Renal pelvis (tissue), 12 donors: ENCODE measurements at places on chromosomes 6 and 20.

GRCh38 chr6:166420351-166420750 is 37.6 kb upstream of the MPC1 start:
- no peak for DNase-seq

- DNase-seq = peak; percentile 28
These were observed 100.8 kb downstream of the MOXD1 start for GRCh38 chr6:132300323-132300949.

- DNase-seq = no peak
These were observed 317.3 kb downstream of the TAF4 start for GRCh38 chr20:61748376-61748775.

DNA sequence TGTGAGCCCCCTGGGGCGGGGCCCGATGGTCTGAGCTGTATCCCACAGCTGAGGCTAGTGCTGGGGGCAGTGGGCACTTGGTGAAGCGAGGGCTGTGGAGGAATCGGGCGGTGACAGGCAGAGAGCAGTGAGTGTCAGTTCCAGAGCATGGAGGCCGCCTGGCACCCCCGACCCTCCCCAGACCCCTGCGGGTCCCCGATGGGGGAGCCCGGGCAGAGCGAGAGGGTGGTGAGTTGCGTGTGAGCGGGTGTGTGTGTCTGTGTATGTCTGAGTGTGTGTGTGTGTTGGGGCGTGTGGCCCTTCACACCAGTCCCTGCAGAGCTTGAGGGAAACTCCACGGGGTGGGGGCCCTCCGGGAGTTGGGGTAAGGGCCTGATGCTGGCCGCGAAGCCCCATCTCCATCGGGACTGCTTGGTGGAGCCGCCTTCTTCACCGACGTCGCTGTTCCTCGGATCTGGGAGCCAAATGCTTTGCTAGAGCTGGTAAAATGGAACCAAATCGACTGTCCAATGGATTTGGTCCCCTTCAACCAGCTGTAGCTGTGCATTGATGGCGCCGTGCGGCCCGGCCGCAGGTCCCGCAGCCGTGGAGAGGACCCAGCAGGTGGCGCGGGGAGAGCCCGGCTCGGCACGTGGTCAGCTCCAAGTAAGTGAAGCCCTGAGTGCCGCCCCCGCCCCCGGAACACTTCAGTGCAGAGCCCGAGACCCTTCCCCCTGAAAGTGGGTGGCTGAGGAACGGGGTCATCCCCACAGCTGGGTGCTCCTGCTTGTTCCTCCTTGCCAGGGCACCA is 77.7 kb upstream of the SLCO4A1 start:
- DNase-seq = no peak

- no peak for DNase-seq
These were observed 21.3 kb downstream of the MLIP start for GRCh38 chr6:54132587-54132986.

GRCh38 chr6:5541751-5542432 is 280.6 kb downstream of the FARS2 start:
- no peak for DNase-seq

GRCh38 chr6:89270951-89271721 is 44.0 kb downstream of the GABRR2 start:
- DNase-seq = no peak

DNA sequence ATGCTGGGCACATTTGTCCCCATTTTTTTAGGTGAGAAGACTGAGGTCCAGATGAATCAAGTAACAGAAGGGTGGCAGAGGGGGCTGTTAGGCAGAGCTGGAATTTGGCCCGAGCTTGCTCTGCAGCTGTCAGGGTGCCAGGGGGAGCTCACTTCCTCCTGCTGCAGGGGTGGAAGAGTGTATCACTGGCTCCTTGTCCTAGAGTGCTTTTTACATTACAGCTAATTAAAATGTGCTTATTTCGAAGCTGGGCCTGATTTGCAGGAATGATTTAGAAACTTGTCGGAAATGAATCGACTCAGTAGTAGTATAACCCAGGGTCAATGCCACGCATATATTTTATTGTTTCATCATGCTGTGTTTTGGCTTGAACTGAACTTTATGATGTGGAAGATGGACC is 11.1 kb downstream of the TOX2 start:
- DNase-seq = no peak

DNA sequence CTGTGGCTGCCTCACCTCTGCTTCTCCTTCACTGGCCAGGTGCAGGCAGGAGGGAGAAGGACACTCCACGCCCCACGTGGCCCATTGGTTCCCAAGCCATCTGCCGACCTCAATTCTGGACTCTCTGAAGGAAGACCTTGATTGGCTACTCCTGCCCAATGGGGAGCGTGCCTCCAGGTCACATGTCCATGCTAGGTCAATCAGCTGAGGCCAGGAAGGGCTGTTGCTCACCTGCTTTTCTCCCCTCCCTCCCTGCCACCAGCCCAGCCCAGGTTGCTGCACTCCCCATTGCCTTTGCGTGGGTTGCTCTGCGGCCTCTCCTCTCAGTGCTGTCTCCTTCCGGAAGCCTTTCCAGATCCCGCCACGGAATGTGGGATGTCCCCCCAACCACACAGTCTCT is 21.9 kb upstream of the CDH4 start:
- no peak for DNase-seq

DNA sequence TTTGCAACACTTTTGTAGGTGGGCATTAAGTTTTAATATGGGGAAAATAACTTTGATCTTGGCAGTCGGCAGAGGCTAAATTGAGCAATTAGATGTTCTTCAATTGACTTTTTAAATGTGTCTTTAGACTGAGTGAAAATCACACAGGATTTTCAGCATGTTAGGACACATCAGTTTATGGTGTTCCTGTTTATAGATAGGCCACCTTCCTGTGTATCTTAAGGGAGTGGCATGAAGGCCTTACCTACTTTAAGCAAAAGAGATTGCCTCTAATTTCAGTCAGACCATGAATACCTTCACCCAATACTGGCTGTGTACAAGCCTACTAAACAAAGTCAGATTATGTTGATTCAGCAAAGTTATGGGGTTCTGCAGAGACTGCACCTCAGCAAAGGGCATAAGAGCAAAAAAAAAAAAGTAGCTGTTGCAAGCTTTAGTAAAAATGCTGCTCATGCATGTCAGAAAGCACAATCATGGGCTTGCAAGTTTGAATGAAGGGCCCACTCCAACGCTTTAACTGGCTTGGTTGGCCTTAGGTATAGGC is 848.4 kb downstream of the PHF3 start:
- no peak for DNase-seq

- DNase-seq = no peak
These were observed 118.8 kb downstream of the PSMB1 start for GRCh38 chr6:170434117-170434820.

GRCh38 chr6:29009358-29009757 is 4.2 kb upstream of the ZNF311 start:
- DNase-seq = no peak

GRCh38 chr20:64176971-64177370 is 12.7 kb downstream of the MYT1 start:
- DNase-seq = no peak

DNA sequence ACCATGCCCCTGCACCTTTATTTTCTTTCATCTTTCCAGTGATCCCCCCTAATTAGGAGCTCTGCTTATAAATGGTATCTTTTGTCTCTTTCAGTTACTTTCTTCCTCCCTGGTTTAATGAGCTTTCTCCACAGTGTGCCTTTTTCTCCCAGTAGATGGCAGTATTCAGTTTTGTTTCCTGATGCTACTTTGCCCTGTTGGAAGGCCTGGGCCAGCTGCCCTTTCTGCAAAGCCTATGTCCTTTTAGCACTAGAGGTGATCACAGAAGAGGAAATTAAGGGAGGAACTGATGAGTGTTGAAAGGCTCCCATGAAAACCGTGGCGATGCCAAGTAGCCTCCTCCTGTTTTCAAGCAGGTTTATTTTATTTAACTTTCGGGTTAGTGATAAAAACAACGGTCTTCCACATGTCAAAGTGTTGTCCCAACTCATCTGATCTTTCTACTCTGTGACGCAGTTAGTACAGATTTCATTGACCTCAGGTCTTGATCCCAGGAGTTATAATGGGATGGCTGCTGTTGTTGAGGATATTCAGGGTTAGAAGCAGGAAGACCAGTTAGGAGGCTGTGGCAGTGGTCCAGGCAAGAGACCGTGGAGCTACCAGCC is 184.2 kb upstream of the BMP2 start:
- DNase-seq = no peak

DNA sequence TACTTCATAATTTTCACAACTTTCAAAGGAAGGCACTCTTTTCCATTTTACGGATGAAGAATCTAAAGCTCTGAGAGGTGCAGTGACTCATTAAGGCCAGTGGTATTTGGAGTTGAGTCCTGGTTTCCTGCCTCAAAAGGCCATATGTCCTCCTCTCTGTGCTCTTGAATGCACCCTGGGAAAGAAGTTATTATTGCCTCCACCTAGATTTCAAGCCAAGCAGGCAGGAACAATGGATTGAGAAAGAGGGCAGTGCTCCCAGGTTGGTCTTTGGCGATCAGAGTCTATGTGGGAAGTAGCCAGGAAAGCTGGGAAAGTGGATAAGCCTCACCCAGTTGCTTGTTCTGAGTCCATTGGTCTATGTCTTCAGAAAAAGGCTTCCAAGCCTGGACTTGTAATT is 165.0 kb downstream of the MAFB start:
- no peak for DNase-seq

- DNase-seq = no peak
These were observed 669.3 kb upstream of the GJE1 start for GRCh38 chr6:141463237-141463977.

- no peak for DNase-seq
These were observed 378.8 kb downstream of the CENPW start for GRCh38 chr6:126718600-126719327.

DNA sequence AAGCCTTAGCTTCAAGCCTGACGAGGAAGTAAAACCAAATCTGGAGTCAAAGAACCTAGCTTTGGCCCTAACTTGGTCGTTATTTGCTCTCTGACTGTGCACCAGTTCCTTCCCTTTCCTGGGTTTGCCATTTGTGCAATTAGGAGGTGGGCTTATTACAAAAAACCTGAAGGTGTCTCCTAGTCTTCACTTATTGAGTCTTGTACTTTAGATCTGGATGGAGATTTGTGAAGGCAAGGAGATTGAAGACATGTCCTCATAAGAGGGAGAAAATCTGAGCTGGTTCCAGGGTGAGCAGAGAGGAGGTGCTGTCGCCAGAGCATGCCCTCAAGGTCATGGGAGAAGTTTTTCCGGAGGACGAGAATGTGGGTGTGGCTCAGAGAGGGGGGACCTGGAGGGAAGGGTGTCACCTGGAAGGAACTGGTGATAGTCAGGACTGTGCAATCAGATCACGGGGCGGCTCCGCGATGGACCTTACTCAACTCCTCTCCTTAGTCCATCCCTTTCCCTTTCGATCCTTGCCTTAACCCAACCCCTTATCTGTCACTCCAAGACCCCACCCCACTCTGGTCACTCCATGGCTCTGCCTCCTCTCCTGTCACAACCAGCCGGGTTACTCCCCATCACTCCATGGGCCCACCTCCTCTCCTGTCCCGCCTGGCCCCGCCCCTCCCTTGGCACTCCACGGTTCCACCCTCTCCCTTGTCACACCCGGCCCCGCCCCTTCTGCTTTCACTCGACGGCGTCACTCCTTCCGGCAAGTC is 588 bp upstream of the ACSS2 start:
- peak; percentile 95 for DNase-seq

GRCh38 chr6:165668951-165669350 is 5.9 kb upstream of the PDE10A start:
- DNase-seq = no peak

GRCh38 chr20:14310977-14311627 is 26.3 kb downstream of the FLRT3 start:
- no peak for DNase-seq

- DNase-seq = no peak
These were observed 397.8 kb downstream of the KIF16B start for GRCh38 chr20:16175322-16175961.

- no peak for DNase-seq
These were observed 327.5 kb downstream of the SYNE1 start for GRCh38 chr6:152309648-152310047.

- no peak for DNase-seq
These were observed 70.4 kb downstream of the PLAGL1 start for GRCh38 chr6:143937668-143937970.

GRCh38 chr20:20611167-20611566 is 101.3 kb downstream of the RALGAPA2 start:
- no peak for DNase-seq

- no peak for DNase-seq
These were observed 84.8 kb downstream of the ELOVL5 start for GRCh38 chr6:53263917-53264316.

DNA sequence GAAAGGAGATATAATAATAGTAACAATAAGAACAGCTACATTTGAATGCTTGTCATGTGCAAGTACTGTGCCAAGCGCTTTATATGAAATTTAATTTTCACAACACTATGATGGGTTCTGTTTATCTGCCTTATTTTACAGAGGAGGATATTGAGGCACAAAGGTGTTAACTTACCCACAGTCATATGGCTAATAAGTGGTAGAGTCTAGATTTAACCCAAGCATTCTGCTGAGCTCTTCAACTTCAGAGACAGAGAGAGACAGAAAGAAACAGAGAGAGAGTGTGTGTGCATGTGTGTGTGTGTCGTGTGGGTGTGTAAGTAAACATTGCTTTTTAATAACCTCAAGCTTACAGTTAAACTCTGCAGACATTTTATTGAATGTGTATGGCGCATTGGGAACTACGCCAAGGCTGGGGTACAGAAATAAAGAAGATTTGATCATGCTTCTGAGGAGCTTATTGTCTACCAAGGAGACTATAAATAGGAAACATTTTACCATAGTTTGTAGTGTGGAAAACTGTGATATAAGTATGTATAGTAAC is 12.9 kb downstream of the TBPL1 start:
- DNase-seq = no peak

GRCh38 chr6:156016186-156016976 is 560.7 kb upstream of the NOX3 start:
- no peak for DNase-seq

DNA sequence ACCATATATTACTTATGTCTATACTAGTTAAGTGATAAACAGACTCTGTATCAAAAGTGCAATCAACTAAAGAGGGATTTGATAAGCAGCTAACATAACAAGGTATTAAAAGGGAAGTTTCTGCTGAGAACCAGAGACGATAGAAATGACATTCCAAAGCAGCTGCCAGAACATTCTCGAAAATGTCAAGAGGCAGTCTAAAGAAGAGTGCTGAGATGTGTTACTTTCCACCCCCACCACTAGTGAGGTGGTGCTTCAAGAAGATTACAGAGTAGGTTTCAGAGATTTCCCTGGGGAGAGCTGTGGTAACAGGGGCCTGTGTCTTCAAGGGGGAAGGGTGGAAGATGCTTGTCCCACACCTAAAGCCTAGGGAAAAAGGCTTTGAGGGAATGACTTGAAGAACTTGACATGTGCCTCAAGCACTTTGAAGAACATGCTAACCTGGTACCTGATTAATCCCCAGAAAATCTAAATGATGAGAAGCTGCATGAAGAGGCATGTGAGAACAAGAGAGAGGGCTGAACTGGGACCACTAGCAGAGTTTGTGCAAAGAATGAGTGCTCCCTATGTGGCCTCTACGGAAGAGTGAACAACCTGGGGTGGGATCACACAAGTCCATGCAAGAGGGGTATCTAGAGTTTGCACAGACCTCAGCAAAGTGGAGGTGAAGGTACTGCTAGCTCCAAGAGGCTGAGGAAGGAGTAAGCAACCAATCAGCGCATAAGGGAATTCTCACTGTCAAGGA is 5.0 kb downstream of the FAM184A start:
- no peak for DNase-seq

- DNase-seq = no peak
These were observed 30.5 kb downstream of the FBXO9 start for GRCh38 chr6:53095716-53096115.
